ENCODE measurements at places on chromosomes 1 and 21. TPM values are rescaled to one million over a fixed set of nuclear protein-coding genes. Genes with fewer than 3 reads are reported as not detected.
A peak's percentile ranks its signal among the peaks of the same experiment; 100 is the strongest.

DNA sequence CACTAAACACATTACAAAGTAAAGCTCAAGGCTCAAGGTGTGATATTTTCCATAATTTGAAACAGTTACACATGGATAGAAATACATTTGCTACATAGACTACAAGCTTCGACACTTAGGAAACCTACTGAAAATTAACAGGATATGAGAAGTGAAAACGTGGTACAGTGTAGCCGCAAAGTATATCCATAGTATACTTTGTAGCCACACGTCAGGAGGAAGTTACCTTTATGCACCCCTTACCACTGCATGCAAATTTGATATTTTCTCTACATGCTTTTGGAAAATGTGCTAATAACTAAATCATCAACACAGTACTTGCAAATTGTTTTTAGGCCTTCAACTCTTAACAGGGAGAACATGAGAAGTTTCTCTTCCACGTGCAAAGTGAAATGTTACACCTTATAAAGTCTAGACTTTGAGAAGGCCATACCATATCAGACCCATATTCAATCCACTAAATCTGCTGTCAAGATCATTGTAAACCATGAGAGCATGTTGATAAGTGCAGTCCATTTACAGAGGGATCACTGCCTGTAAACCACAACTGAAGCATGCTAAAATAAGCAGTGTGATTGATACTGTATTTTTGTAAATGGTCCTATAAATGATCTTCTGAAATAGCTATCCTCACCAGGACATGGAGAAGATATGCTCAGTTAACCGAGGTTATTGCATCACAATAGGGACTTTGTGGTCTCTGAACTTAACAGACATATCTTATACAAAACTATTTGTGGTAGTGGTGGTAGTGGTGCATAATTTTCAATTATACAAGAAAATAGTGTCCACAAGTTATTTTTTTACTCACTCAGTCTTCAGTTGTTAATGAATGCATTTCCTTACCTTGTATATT is 64.7 kb downstream of the VAV3 start:
- H3K4me3 ChIP-seq, result no peak overlapping the region
- H3K27ac ChIP-seq, result no peak overlapping the region
- H3K27me3 ChIP-seq, result no peaks in the 10 kb centered on the region
- H3K36me3 ChIP-seq, result no peaks in the 10 kb centered on the region
- DNase-seq, result no peak

DNA sequence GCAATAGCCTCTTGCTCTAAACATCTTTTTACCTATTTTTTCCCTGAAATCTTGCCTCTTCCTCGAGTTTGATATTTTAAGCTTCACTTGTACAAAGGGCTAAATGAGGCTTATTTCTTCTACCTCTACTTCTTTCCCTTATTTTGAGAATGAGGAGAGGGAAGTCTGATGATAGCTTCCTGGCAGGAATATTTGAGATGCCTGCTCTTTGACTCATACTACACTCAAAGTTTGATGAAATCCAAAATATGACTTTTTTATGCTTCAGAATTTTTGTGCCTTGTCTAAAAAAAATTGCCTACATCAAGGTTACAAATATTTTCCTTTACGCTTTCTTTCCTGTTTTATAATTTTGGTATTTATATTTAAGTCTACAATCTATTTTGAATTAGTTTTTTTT is 624.4 kb upstream of the PLXNA2 start:
- no peak overlapping the region for H3K4me3 ChIP-seq
- no peak overlapping the region for H3K27ac ChIP-seq
- no peaks in the 10 kb centered on the region for H3K27me3 ChIP-seq
- no peaks in the 10 kb centered on the region for H3K36me3 ChIP-seq

DNA sequence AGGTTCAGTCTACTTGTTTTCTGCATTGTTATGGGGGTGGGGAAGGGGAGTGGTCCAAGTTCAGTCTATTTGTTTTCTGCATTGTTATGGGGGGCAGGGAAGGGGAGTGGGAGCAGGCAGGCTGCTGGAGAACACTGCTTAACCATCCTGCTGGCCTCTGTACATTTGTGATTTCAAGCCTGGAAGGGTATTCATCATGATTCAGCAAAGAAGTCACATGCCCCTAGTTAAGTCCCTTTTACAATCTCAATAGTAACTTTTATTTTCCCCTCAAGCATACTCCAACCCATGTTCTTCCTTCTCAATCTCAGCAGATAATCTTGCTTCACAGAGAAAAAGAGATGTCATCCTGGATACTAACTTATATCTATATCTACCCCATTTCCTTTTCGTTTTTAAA is 7.9 kb downstream of the LYST start:
- no peak overlapping the region for H3K27ac ChIP-seq

GRCh38 chr1:1079408-1080121 is 5.5 kb upstream of the RNF223 start:
- H3K36me3 ChIP-seq, result no peaks in the 10 kb centered on the region
- no peak overlapping the region for H3K27ac ChIP-seq
- peak overlapping the region; percentile 70 for H3K4me3 ChIP-seq
- no peaks in the 10 kb centered on the region for H3K27me3 ChIP-seq
- peaks cover 12% of the 10 kb centered on the region for H3K4me1 ChIP-seq

DNA sequence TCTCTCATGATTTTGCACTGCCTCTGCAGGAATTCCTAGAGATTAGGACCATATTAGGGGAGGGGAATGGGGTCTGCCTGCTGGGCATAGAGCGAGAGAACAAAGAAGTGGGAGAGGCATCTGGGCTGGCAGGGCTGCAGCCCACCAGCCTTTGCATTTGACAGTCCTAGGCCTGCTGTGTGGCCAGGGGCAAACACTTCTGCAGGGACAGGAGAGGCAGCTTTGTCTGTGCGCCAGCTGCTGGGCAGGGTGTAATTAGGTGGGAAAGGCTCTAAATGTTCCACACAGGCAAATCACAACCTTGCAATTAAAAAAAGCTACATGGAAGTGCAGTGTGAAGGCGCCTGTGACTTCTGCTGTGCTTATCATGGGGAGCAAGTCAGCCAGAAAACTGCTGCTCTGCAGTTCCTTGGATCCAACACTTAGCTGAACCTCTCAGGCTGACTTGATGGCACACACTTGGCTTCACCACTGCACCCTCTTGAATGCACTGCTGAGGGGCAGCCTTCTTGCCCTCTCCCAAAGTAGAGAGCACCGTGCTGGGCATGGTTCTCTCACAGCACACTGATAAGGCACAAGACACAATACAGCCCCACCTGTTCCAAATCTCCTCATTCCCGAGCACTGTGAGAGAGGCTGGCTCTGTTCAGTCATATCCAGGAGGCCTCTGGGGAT is 73.6 kb upstream of the TLR5 start:
- no peaks in the 10 kb centered on the region for H3K27me3 ChIP-seq
- no peaks in the 10 kb centered on the region for H3K4me1 ChIP-seq
- no peak overlapping the region for H3K4me3 ChIP-seq
- H3K27ac ChIP-seq, result no peak overlapping the region

DNA sequence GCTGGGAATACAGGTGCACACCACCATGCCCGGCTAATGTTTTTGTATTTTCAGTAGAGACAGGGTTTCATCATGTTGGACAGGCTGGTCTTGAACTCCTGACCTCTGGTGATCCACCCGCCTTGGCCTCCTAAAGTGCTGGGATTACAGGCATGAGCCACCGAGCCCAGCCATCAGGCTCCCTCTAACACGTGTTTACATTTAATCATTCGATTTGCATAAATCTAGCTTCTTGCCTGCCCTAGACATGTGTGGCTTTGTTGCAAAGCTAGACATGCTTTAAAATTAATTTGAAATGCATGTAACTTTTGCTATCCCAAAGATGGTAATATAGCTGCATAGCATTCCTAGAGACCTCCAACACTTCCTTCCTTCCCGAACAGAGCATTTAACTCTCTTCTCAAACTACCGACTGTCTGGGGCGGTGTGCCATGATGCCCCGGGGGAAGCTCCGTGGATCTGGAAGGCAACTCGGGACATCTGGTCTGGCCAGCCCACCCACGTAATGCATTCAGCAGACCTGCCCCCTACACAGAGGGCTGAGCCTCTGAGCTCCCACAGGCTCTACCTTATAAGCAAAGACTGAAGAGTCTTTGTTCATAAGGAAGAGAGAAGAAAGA is 34.6 kb upstream of the NID1 start:
- no peaks in the 10 kb centered on the region for H3K4me1 ChIP-seq
- no peaks in the 10 kb centered on the region for H3K27me3 ChIP-seq
- no peaks in the 10 kb centered on the region for H3K36me3 ChIP-seq
- no peak overlapping the region for H3K4me3 ChIP-seq

- DNase-seq, result no peak
- H3K27me3 ChIP-seq, result no peaks in the 10 kb centered on the region
- peak overlapping the region; percentile 90 for H3K4me3 ChIP-seq
- H3K4me1 ChIP-seq, result peaks cover 19% of the 10 kb centered on the region
These were observed 147 bp downstream of the CLSTN1 start for GRCh38 chr1:9823693-9823942.

- no peak for DNase-seq
- H3K27me3 ChIP-seq, result no peaks in the 10 kb centered on the region
- peaks cover 29% of the 10 kb centered on the region for H3K4me1 ChIP-seq
- no peak overlapping the region for H3K4me3 ChIP-seq
- H3K36me3 ChIP-seq, result no peaks in the 10 kb centered on the region
These were observed 77.2 kb upstream of the EFHD2 start for GRCh38 chr1:15332525-15332924.

- H3K27me3 ChIP-seq, result no peaks in the 10 kb centered on the region
- H3K4me1 ChIP-seq, result no peaks in the 10 kb centered on the region
- no peak for DNase-seq
- no peak overlapping the region for H3K4me3 ChIP-seq
These were observed 413.9 kb downstream of the NCAM2 start for GRCh38 chr21:21412096-21412495.

DNA sequence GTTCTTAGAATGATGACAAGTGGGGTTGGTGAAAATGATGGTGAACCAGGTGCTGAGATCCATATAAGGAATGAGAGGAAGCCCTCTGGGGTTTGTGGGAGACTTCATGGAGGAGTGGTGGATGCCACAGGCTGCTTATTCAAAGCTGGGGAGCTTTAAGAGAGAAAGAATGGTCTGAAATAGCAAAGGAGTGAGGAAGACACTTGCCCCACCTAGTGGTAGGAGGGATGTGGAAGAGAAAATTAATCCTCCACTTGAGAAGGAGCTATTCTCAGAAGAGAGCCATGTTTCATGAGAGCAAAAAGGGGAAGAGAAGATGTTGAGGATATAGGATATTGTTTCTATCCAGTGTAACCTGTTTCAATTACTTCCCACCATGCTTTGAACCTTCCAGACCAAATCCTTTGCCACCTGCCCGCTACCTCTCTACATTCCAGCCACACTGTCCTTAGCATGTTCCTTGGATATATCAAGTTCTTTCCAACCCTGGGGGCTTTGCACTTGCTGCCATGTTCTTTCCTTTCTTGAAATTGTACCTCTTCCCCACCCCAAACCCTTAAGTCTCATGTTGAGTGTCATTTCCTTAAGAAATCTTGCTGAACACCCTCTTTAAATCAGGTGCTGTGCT is 19.6 kb upstream of the ZNF648 start:
- no peaks in the 10 kb centered on the region for H3K27me3 ChIP-seq
- H3K27ac ChIP-seq, result no peak overlapping the region
- no peaks in the 10 kb centered on the region for H3K36me3 ChIP-seq

GRCh38 chr1:198387587-198387986 is 152.9 kb downstream of the ATP6V1G3 start:
- no peaks in the 10 kb centered on the region for H3K36me3 ChIP-seq
- no peak overlapping the region for H3K27ac ChIP-seq
- no peaks in the 10 kb centered on the region for H3K4me1 ChIP-seq
- no peak overlapping the region for H3K4me3 ChIP-seq
- H3K27me3 ChIP-seq, result no peaks in the 10 kb centered on the region

- H3K4me3 ChIP-seq, result peak overlapping the region; percentile 23
- peak overlapping the region; percentile 74 for H3K27ac ChIP-seq
- no peaks in the 10 kb centered on the region for H3K27me3 ChIP-seq
- H3K4me1 ChIP-seq, result peaks cover 16% of the 10 kb centered on the region
- H3K36me3 ChIP-seq, result no peaks in the 10 kb centered on the region
These were observed 21.6 kb upstream of the BCL10 start for GRCh38 chr1:85297855-85298629.

- no peak for DNase-seq
- H3K27me3 ChIP-seq, result no peaks in the 10 kb centered on the region
- no peaks in the 10 kb centered on the region for H3K36me3 ChIP-seq
- peaks cover 62% of the 10 kb centered on the region for H3K4me1 ChIP-seq
- no peak overlapping the region for H3K4me3 ChIP-seq
- H3K27ac ChIP-seq, result no peak overlapping the region
These were observed 196.7 kb downstream of the PBX1 start for GRCh38 chr1:164755690-164756089.

GRCh38 chr1:97247196-97247595 is 525.6 kb downstream of the PTBP2 start:
- DNase-seq, result no peak
- peaks cover 6% of the 10 kb centered on the region for H3K4me1 ChIP-seq
- H3K36me3 ChIP-seq, result no peaks in the 10 kb centered on the region
- H3K27me3 ChIP-seq, result no peaks in the 10 kb centered on the region
- H3K27ac ChIP-seq, result no peak overlapping the region

DNA sequence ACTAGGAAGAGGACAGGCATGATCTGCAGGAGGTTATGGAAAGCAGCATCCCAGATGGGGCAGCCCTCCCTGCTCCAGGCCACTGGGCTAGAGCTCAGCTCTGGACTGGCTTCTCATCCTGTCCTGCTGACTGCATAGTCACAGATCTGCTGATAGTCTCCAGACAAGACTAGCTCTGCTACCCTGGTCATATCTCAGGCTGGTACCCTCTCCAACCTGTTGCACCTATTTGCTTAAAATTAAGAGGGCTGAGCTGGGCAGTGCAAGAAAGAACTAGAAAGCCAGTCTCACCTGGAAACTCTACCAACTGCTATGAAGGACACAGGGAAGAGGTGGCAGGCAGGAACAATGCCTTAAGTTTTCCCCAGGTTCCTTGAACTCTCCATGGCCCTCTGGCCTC is 40.4 kb downstream of the ITPKB start:
- peaks cover 16% of the 10 kb centered on the region for H3K4me1 ChIP-seq
- no peaks in the 10 kb centered on the region for H3K27me3 ChIP-seq
- no peaks in the 10 kb centered on the region for H3K36me3 ChIP-seq

DNA sequence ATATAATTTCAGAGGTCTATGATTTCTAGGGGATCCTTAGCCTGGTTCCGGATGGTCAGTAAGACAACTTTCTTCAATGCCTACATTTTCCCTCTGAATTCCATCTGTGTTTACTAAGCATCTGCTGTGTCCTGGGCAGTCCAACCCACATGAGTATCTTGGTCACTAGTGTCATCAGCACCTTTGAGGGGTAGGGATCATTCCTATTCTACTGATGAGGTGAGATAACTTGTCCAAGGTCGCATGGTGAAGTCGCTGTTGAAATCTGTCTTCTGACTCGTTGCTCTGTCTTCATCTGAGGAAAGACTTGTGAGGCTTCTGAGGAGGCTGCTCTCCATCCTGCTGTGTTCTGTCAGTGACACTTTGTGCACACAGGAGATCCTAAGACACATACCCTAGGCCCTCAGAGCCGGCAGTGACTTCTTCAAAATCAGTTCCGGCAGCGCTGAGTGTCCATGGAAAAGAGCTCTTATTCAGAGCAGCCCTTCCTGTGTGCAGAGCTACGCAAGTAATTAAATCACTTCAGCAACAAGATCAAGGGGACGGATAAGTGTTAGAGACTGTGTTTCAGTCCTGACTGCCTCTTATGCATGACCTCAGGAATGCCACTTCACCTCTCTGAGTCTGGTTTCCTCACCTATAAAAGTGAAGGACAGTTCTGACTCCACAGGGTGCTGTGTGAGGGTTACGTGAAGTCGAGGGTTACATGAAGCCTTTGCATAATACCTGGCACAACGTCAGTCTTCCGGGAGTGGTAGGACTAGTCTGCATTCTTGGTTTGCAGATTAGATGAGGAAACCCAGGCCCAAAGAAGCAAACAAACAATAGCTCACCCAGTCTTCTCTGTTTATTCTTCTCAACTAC is 28.4 kb downstream of the AK2 start:
- peaks cover 12% of the 10 kb centered on the region for H3K36me3 ChIP-seq
- no peak overlapping the region for H3K4me3 ChIP-seq
- no peak overlapping the region for H3K27ac ChIP-seq
- H3K27me3 ChIP-seq, result no peaks in the 10 kb centered on the region
- peaks cover 18% of the 10 kb centered on the region for H3K4me1 ChIP-seq

Gene PKN2
- total RNA-seq, result 66.9 TPM

Gene FAM229A
- total RNA-seq, result 12.0 TPM

Gene CELA2A
- total RNA-seq, result not detected

Gene AADACL4
- not detected for total RNA-seq

Gene KIAA1614
- 9.8 TPM for total RNA-seq
